ENCODE measurements at places on chromosomes 6 and 20.

DNA sequence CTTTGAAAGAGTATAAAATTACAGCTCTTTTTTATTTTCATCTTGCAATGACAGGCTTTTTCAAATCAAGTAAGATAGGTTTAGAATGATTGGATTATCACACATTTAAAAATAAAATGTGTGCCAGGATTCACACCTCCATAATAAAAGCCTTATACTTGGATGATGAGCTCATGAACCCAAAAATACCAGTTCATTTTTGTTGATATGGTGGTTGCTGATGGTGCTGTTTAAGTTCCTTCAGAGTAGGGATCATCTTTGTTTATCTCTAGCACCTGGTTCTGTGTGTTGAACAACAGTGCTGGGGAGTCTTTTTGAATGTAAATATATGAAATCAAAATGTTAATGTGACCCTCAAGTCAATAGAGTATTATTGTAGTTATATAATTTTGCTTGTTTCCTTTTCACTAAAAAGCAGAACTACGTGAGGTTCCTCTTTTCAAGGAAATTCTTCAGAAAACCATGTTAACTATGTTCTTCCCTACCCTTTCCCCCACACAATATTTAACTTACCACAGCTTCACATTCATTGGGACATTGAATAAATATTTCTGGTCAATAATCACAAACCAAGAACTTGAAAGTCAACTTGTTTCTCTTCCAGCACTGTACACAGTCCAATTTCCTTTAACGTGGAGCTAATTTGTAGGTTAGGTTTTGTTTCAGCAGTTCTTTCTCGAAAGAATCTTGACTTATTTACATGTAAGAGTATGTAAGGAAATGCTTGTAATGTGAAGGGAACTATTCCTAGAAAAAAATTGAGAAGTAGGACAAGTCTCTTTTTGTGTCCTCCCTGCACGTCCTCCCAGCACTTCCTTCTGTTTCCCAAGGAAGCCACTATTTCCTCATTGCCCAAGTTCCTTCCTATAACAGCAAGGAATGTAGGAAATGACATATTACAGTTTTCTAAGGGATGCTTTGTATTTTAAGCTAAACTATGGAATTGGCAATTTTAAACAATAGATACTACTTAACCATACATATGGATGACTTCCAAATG, 945.9 kb upstream of the CITED2 start:
- no peak for DNase-seq

- DNase-seq: no peak
Observed at GRCh38 chr6:11580686-11581405, 43.3 kb downstream of the TMEM170B start.

DNA sequence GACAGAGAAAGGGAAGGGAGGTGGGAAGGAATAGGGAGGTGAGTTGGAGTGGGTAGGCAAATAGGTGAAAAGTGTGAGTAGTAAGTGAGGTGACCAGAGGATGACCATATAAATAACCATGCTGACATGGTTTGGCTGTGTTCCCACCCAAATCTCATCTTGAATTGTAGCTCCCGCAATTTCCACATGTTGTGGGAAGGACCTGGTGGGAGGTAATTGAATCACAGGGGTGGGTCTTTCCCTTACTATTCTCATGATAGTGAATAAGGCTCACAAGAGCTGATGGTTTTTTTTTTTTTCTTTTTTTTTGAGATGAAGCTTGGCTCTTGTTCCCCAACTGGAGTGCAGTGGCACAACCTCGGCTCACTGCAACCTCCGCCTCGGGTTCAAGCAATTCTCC, 21.5 kb upstream of the SMIM13 start:
- no peak for DNase-seq

- DNase-seq: no peak
Observed at GRCh38 chr20:57762531-57763234, 52.9 kb upstream of the PMEPA1 start.

DNA sequence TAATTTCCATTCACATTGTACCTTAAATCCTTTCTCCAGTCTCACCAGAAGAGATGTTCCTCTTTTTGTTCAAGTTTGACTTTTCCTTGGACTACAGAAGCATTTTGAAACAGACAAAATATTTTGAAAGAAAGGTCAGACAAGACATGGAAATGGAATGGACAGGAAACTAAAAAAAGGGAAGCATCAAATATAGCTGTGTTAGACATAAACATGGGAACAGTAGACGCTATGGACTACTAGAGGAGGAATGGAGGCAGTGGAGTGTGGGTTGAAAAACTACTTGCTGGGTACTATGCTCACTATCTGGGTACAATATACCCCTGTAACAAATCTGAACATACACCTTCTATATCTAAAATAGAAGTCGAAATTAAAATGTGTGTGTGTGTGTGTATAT, 4.1 kb upstream of the FAM135A start:
- no peak for DNase-seq

GRCh38 chr20:1242099-1242498, 16.3 kb downstream of the RAD21L1 start:
- DNase-seq: no peak

DNA sequence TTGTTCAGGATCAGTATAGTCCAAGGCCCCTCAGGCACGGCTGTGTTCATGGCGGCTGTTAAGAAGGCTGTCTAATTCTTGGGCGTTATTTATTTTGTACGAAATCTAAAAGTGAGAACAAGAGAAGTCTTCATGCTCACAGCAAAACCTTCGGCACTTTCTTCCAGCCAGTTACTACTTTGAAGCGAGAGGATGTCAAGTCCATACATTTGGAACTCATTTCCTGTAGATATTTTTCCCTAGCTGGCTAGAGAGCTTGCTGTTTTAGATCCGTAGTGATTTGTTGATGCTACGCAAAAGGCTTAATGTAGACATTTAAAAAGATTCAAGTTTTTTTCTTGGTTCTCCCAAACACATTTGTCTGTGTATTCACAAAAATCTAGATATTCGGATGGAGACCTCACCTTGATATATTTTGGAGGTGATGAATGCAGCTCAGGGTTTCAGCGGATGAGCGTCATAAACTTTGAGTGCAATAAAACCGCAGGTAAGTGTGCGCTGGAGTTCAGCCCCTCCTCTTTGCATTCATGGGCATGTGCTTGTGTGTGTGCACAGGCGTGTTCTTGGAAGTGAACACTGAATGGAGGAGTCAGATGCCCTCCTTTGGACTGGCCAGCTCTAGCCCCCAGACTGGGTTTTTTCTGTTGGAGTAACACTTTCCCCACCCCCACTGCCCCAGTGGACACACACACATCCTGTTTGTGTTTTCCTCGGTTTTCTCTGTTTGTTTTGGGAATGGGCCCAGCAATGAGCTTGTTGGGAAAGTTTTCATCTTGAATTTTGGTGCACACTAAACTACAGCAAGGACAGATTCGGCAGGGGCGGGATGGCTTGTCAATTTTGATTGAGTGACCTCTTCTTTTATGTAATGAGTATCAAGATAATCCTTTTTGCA, 65.4 kb downstream of the IGF2R start:
- no peak for DNase-seq

- no peak for DNase-seq
Observed at GRCh38 chr20:48850257-48850976, 22.6 kb upstream of the PREX1 start.

DNA sequence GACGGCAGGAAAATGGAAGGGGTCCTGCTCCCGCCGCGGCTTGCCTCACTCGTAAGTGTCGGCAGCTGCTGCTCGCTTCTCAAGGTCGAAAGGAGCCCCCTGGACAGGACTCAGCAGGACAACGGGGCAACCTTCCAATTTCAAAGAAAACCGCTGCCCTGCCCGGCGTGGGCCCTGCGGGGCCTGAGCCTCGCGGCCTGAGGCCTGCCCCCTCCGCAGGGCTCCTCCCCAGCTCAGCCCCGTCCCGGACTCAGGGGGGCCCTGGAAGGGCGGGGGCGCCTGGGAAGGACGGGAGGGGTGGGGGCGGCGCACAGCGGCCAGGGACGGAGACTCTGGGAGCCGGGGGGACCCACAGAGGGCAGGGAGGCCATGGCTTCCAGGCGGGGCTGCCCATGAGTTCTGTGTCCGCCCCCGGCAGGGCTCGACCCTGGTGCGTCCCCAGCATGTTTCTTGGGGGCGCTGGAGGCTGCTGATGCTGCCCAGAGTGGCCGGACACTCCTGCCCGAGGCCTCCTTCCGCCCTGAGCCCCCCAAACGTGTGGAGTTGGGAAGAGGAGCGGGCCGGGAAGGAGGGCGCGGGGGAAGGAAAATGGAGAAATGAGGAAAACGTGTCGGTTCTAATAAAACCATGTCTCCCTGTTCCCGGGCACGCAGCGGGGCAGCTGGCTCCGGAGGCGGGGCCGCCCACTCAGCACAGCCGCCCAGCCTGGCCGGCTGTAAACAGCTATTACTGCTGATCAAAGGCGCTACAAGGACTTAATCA, 114.6 kb downstream of the DLL1 start:
- DNase-seq: peak; percentile 22

DNA sequence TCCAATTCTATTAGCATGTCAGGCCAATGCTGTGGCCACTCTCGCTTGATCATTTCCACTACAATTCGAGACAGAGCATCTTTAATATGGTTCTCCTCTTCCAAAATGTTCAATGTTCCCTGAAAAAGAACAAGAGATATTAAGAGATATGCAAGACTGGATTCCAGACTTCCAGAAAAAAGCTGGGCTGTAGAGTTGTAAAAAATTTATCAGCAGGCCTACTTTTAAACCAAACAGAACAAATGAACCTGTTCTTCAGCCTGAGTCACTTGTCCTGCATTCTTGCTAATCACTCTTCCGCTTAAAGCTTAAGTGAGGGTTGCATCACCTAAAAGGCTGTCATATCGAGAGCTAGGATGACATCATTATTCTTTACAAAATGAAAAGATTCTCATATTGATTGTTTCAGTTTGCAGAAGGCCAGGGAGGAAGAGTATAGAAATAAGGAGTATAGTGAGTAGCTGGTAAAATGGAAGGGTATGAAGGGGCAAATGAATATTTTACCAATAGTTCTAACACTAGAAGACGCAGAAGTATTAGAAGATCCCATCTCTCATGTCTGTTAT, 4.9 kb downstream of the XPO5 start:
- peak; percentile 58 for DNase-seq

DNA sequence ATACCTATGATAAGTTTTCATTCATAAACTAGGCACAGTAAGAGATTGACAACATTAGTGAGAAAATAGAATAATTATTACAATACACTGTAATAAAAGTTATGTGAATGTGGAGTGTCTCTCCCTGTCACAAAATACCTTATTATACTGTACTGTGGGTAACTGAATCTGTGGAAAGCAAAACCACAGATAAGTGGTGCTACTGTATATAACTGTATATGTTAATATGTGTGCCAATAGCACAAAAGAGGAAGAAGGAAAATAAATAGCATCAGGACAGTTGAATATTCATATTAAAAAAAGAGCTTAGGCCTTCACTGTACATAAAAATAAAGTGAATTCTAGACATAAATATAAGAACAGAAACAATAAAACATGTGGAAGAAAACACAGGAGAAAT, 243.5 kb downstream of the CDKAL1 start:
- DNase-seq: no peak

GRCh38 chr6:53926505-53926904, 131.7 kb downstream of the LRRC1 start:
- no peak for DNase-seq

GRCh38 chr20:40090236-40090635, 598.8 kb downstream of the MAFB start:
- DNase-seq: no peak

- no peak for DNase-seq
Observed at GRCh38 chr6:53179961-53180651, 31.5 kb upstream of the GCM1 start.

DNA sequence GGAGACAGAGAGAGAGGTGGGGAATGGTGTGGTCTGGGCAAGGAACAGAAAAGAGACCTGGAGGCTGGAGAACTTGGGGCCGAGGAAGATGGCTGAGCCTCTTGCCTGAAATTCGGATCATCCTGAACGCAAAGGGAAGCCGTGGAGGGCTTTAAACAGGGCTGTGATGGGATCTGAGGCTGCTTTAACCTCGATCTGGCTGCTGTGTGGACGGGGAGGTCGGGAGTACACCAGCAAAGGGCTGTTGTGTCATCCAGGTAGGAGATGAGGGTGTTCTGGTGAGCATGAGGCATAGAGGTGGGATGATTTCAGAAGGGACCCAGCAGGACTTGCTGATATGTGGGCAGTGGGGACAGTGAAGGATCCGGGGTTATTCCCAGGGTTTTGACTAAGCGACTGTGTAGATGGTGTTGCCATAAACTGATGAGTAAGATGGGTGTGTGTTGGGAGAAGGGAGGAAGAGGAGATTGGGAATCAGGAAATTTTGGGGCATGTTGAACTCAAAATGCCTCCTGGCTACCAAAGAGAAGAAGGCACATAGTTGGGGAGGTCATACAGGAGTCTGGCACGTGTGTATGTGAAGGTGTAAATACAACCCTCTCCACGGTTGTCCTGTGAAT, 158.5 kb downstream of the NFATC2 start:
- DNase-seq: no peak

DNA sequence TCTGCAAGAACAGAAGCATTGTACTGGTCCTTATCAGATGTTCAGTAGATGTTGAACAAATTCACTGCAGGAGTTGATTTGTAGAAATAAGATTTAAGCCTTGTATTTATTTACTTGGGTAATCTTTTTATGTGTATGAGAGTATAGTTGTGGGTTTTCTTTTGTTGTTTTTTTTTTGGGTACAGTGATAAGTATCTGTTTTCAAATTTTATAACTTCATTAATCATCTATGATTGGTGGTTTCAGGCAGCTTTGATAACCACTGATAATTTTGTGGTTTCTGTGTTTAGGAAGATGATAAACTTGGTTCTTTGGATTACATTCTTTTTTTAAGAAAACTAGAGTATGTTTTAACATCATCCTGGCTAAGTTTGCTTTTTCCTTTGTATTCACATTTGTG, 2.8 kb downstream of the AFDN start:
- DNase-seq: no peak

GRCh38 chr20:90651-91050, 3.2 kb downstream of the DEFB125 start:
- DNase-seq: no peak

DNA sequence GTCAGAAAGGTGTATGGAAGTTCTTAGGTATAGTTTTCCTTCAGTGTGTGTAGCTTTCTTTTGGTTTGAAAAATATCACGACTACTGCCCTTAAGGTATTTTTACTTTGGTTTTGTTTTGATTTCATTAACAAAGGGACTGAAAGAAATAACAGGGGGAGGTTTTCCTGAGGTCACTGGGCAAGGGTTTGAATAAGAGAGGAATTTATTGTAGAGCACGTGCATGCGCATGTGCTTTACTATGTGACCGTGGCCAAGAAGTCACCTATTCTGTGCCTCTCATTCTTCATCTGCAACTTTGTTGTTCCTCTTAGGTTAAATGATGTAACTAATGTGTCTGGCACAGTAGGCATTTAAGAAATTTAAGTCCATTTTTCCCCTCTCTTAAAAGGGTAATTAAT, 4.1 kb upstream of the MAN1A1 start:
- no peak for DNase-seq

GRCh38 chr6:27178407-27178730, 69.1 kb upstream of the PRSS16 start:
- peak; percentile 14 for DNase-seq

- DNase-seq: peak; percentile 8
Observed at GRCh38 chr20:32431457-32431856, 73.3 kb downstream of the ASXL1 start.

All from GM13977 (cell line).